ENCODE measurements at places on chromosomes 1 and 21.
A peak's percentile ranks its signal among the peaks of the same experiment; 100 is the strongest.

- DNase-seq, result peak; percentile 40
Measured at GRCh38 chr1:151991663-151992302, 1.9 kb downstream of the S100A10 start.

- no peak for DNase-seq
Measured at GRCh38 chr1:93666613-93667384, 14.8 kb downstream of the BCAR3 start.

DNA sequence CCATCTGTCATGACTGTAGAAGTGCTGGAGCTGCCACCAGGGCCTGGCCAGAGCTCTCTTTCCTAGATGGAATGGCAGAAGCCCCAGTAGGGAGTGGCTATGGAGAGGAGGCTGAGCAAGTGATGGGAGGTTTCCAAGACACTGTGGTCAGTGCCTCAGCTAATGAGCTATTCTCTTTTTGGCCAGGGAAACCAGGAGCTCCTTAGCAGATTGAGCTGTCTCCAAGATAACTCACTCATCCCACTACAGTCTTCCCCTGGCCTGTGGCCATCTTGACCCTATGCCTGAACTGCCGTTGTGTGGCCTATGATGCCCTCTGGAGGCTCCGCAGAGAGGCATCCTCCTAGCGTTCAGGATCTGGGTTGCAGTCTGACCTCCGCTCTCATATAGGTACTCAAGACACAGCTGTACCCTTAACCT, 60.5 kb downstream of the ERI3 start:
- no peak for DNase-seq

DNA sequence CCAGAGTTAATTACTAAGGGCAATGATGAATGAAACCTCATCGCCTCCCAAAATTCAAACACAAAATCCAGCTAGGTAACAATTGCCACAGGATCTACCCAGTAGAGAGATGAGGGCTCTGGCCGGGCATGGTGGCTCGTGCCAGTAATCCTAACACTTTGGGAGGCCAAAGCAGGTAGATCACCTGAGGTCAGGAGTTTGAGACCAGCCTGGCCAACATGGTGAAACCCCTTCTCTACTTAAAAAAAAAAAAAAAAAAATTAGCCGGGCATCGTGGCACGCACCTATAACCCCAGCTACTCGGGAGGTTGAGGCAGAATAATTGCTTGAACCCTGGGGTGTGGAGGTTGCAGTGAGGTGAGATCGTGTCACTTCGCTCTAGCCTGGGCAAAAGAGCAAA, 15.8 kb downstream of the CD2 start:
- no peak for DNase-seq

GRCh38 chr1:34824817-34825454, 32.1 kb downstream of the GJA4 start:
- no peak for DNase-seq
